Stimulated activated CD4-positive, alpha-beta T cell treated with anti-CD3 and anti-CD28 coated beads, Interleukin-2, amount 100 ng/mL, for 4 hours (primary cell): ENCODE measurements at places on chromosomes 4 and X.

GRCh38 chr4:85747882-85748491 lies 273.0 kb downstream of the ARHGAP24 start:
- DNase-seq, result no peak

- no peak for DNase-seq
These were observed 39.8 kb upstream of the ASMTL start for GRCh38 chrX:1492421-1493012.

DNA sequence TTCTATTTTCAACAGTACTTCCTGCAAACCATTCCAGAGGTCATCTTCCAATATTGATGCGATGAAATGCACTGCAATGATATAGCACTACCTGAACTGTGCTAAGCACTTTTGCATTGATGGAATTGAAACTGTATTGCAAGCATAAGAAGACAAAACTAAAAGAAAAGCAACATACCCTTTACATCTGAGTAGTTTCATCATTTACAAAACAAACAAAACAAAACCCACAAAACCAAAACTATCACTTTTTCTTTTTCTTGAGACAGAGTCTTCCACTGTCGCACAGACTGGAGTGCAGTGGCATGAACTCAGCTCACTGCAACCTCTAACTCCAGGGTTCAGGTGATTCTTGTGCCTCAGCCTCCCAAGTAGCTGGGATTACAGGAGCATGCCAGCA lies 120.1 kb upstream of the NAP1L5 start:
- no peak for DNase-seq

DNA sequence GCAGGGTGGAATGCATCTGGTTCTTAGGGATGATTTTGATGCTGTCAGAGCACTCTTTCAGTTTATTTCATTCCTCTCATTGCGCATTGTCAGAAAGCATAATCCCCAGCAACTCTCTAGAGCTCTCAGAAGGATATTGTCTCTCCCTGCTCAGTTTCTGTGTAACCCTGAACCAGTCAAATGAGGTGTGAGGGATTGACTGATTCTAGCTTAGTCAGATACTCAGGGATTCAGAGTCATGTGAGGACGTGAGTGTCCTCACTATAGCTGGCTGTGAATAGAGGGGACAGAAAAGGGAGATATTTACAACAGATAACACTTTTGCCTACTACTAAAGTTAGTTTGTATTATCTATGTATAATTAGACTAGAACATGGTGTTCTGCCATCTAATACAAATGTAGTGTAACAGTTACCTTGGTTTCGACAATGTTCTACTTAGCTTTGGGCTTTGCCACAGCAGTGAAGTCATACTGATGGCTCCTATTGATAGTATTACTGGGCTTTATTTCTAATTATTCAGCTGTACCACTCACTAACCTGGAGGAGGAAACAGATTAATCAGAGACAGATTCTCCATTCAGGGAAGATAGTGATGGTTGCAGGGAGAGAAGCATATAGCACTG lies 19.5 kb downstream of the AP1AR start:
- no peak for DNase-seq

DNA sequence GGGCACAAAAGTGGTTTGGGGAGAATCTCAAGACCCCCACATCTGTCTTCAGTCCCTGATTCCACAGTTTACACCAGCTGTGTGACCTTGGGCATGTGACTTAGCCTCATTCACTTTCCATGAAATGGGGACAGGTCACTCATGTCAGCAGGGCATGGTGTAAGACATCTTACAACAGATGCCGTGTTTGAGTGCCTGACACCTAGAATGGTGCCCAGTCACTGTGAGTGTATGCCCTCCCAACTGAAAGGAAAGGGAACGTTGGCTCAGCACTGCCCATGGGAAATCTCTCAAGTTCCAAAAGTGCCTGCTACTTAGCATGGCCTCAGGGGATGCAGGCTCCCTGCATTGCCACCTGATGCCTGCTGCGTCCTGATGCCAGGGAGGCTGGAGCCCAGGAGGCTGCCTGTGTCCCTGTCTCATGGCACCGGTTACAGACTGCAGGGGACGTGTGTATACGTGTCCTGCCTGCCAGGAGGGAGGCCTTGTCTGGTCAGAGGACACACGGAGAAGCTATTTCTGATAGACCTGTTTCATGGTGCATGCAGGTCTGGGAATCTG lies 32.2 kb downstream of the RNF4 start:
- DNase-seq, result no peak

DNA sequence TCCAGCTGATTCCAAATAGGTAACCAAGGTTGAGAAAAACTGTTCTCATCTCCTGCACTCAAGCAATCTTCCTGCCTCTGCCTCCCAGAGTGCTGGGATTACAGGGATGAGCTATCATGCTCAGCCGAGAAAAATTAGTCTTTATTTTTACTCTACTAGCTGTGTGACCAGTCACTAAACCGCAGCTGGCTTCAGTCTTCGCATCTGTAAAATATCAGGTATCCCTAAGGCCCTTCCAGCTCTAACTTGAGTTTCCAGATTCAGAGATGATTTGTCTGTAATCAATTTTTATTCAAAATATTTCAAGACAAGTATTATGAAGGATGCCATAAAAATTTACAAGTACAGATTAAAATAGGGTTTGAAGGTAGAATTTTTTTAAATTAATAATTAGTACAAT lies 3.5 kb downstream of the ADH6 start:
- no peak for DNase-seq

GRCh38 chr4:95910749-95911148 lies 70.9 kb downstream of the PDHA2 start:
- DNase-seq, result no peak

DNA sequence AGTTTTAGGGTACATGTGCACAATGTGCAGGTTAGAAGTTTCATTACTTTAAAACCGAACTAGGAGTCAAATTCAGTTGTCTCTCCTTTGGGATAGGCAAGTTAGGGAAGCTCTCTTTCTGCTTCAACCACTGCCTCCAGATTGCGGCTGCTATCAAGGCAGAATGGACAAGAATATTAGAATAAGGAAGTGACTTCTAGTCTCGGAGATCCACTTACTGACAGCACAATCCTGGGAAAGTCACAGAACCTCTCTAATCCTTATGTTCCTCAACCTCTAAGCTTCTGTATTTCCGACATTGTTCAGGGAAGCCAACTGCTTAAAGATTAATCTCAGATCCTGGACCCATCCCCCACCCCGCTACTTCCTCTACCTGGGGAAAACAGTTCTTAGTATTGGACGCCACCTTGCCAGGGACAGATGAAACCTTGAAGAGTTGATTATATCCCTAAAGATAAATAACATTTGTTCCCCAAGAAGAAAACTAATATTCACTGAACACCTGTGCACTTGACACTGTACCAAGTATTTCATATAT lies 2.1 kb downstream of the NUP62CL start:
- DNase-seq, result no peak

DNA sequence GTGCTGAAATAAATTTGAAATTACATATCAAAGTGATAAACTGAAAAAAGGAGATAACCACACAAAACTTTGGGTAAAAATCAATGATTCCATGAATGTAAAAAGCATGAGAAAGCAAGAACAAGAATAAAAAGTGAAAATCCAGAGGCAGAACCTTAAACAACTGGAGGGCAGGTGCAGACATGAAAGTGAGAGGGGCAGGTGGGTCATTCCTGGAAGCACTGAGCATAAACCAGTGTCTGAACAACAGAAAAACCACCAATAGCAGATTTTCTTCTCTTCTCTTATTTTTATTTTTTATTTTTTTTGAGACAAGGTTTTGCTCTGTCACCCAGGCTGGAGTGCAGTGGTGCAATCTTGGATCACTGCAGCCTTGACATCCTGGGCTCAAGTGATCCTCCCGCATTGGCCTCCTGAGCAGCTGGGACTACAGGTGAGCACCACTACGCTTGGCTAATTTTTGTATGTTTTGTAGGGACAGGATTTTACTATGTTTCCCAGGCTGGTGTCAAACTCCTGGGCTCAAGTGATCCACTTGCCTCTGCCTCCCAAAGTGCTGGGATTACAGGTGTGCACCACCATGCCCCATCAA lies 46.8 kb upstream of the GPR78 start:
- no peak for DNase-seq
